Transverse colon (tissue), 4 donors: ENCODE measurements at places on chromosomes 7 and 10. TPM values are rescaled to one million over a fixed set of nuclear protein-coding genes. Genes with fewer than 3 reads are reported as not detected.

- no peak for DNase-seq
These were observed 86.5 kb downstream of the SEMA3A start for GRCh38 chr7:84108119-84108518.

GRCh38 chr7:232410-233248, 40.3 kb downstream of the FAM20C start:
- no peak for DNase-seq

The SUFU gene
- 6.0 TPM for total RNA-seq

GRCh38 chr7:137446025-137446424, 102.5 kb upstream of the PTN start:
- no peak for DNase-seq

DNA sequence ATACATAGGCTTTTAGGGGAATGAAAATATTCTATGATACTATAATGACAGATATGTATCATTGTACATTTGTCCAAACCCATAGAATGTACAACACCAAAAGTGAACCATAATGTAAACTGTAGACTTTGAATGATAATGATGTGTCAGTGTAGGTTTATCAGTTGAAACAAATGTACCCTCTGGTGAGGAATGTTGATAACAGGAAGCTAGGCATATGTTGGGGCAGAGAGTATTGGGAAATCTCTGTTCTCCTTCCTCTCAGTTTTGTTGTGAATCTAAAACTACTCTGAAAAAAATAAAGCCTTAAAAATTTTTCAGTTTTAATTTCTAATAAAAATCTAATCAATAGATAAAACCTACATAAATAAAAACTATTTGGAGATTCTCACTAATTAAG, 36.9 kb downstream of the C1GALT1 start:
- DNase-seq = no peak

The LEP gene
- 10.8 TPM for total RNA-seq

GRCh38 chr7:117324960-117325359, 2.1 kb upstream of the WNT2 start:
- DNase-seq = no peak

The ASB13 gene
- 52.9 TPM for total RNA-seq

- no peak for DNase-seq
These were observed 752.1 kb upstream of the POM121L12 start for GRCh38 chr7:52283335-52283734.

DNA sequence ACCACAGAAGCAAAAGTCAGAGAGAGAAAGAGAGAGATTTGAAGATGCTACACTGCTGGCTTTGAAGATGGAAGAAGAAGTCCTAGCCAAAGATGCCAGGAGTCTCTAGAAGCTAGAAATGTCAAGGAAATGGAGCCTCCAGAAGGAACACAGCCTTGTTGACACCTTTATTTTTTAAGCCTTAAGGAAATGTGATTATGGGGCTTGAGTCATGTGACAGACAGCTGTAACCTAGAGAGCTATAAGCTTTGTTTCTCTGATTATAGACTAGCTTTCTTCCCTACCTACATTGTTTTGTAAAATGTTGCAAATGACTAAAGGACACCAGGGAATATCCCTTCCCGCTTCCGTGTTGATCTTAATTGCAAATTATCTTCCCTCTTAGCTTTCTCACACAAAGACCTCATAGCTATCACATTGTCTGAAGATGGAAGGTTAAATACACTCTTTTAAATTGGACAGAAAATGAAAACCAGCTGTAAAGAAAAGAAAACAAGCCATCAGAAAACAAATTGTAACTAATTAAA, 199.9 kb downstream of the ARHGAP12 start:
- no peak for DNase-seq

GRCh38 chr7:2689343-2689847, 1.4 kb downstream of the AMZ1 start:
- no peak for DNase-seq

The ASZ1 gene
- not detected for total RNA-seq

DNA sequence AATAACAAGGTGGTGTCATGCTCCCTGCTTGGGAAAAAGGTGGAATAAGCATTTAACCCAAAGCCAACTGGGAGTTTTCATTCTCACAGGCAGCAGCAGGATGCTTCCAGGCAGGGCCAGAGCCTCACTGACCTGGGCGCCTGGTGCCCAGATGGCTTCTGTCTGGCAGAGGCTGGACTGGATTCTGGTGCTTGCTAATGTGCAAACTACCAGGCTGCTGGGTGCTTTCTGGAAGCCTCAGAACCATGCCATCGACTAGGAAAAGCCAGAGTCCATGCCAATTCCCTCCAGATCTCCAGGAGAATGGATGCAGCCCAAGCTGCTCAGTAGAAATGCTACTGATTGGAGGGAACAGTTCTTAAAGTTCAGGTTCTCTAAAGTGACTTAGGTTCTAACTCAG, 36.2 kb downstream of the VIPR2 start:
- no peak for DNase-seq

DNA sequence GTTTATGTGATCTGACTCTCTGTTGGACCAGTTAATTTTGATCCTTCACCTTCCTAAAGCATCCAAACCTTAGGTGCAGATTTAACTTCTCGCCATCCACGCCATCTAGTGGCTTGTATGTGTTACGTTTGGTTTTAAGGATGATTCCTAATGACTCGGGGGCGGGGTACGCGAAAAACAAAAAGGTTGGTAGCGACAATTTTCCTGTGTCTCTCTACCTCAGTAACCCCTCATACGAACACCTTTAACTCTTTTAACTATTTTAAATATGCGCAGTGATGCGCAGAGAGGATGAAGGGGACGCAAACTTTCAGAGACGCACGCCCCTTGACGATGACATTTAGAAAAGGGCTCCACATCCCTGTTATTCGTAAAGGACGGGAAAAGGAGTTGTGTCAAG, 714 bp upstream of the KCND2 start:
- no peak for DNase-seq

GRCh38 chr7:33981226-33981625, 75.9 kb downstream of the BMPER start:
- no peak for DNase-seq

GRCh38 chr7:3592401-3593134, 291.5 kb downstream of the SDK1 start:
- DNase-seq = no peak

The GRID1 gene
- total RNA-seq = 1.9 TPM

- peak; percentile 29 for DNase-seq
These were observed 2.0 kb downstream of the IFRD1 start for GRCh38 chr7:112452102-112452888.

The C7orf57 gene
- total RNA-seq = not detected

- DNase-seq = no peak
These were observed 29.1 kb downstream of the GIMAP5 start for GRCh38 chr7:150766334-150766709.

GRCh38 chr10:25902002-25902401, 32.0 kb upstream of the MYO3A start:
- DNase-seq = no peak

- no peak for DNase-seq
These were observed 123.7 kb upstream of the ASAH2 start for GRCh38 chr10:50375051-50375452.

DNA sequence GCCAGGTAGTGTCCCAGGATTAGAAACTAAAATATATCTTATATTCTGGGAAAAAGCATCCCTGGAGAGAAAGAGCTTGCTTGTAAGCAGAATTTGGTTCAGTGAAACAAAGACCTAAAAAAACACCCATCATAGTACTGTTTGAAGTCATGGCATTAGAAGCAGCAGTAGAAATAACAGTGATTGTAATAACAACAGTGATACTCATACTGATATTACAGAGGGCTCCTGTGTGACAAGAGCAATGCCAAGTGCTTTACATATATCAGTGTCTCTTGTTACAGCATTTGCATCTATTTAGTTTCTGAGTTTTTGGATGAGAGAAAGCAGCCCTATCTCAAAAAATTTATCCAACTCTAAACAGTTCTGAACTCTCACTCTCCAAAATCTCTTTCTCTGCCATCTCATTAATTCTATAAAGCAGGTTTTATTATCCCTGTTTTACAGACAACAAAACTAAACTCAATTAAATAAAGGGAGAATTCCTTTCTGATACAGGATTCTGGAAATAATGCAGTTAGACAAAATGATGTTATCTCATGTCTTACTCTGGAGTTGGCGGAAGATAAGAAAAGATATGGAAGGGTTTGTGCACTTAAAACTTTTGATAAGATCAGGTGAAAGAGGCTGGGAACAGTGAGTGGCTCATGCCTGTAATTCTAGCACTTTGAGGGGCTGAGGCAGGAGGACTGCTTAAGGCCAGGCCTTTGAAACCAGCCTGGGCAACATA, 146.5 kb upstream of the AOAH start:
- no peak for DNase-seq

DNA sequence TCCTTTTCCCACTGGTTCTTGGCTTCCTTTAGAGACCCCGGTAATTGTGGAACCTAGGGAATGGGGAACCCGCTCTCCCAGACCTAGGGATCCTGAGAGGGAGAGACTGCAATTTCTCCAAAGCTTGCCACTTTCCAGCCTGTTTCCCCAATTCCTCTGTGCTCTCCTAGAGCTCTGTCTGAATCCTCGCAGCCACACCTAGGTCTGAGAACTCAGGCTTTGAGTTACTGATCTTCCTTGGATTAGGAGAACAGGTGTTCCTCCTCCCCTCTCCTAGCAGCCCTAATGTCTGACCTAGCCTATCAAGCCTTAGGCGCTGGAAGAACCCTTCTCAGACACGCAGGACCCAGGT, 20.0 kb downstream of the WNT8B start:
- no peak for DNase-seq

GRCh38 chr7:141920281-141920680, 4.1 kb downstream of the OR9A4 start:
- no peak for DNase-seq

DNA sequence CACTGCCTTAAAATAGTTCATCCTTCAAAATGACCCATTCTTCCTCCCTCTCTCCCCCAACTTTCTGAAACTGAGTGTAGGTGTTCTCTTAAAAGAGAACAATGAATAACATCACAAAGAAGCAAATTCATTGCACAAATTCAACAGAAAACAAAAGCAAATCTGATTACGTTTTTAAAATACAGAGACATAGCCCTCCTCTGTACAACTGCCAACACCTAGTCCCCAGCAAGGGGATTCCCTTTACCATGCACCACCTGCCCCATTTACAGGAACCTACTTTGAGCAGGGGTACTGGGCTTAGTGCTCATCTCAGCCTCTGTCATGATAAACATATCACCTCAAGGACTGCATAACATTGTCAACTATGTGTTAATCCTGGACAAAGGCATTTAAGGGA, 302.8 kb upstream of the AOAH start:
- no peak for DNase-seq

- DNase-seq = no peak
These were observed 22.2 kb upstream of the MCM10 start for GRCh38 chr10:13139150-13139549.
